Fibroblast of pulmonary artery (primary cell): ENCODE measurements at places on chromosomes 7 and 10.

- no peak for DNase-seq
Observed at GRCh38 chr7:47477191-47478016, 104.5 kb downstream of the TNS3 start.

- DNase-seq = no peak
Observed at GRCh38 chr7:139916717-139917395, 87.8 kb downstream of the TBXAS1 start.

DNA sequence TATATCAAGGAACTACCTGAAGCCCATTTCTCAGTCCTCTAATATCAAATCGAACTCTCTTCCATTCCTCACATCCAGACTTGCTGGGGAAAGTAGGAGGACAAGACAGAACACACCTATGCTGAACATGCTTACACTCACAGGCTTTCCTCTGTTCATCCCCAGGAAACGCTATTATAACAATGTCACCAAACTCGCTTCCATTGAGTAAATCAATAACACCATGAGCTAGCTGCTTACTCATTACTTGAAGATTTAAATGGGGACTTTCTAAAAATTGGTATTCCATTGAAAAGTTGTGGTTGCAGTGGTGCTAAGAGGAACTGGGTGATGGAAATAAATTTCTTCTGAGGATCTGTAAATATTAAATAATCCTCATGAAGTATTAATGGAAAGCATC lies 88.8 kb downstream of the SLC25A13 start:
- DNase-seq = no peak

DNA sequence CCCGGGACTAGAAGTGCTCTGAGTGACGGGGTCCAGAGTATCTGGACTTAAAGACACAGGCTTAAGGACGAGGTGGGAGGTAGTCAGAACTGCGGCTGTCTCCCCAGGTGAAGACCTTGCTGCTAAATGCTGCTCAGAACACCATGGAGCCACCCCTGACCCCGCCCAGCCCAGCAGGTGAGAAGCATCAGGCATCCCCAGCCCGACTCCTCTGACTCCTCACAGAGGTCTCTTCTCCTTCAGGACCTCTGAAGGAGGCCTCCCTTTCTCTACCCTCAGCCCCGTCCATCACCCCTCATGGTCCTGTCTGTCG lies 5.8 kb downstream of the NFKB2 start:
- no peak for DNase-seq

- peak; percentile 63 for DNase-seq
Observed at GRCh38 chr10:7488418-7488829, 77.6 kb upstream of the SFMBT2 start.

DNA sequence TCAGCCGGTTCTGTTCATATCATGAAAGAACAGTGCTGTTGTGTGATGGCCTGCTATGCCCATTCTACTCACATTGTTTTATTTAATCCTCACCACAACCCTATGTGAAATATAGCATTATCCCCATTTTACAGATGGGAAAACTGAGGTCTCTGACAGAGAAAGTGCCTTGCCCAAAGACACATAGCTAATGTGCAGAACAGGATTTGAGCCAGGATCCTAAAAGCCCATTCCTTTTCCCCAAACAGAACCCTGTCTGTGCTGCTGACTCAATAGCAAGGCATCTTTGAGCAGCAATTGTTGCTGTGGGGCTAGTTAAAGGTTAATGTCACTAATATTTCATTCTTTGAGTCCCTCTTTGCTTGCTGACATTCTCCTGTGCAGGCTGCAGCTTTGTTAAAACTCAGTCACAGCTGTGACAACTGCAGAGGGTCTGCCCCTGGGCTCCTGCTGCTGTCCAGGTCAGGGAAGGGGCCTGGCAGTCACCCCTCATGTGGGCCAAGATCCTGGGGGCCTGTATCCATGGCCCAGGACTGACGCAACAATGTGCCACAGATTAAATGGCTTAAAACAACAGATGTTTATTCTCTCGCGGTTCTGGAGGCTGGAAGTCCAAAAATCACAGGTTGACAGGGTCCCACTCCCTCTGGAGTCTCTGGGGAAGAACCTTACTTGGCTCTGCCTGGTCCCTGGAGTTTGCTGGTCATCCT lies 40.4 kb downstream of the AFAP1L2 start:
- no peak for DNase-seq
